IPS DF 19.7 (cell line): ENCODE measurements at places on chromosomes 2 and 18.

DNA sequence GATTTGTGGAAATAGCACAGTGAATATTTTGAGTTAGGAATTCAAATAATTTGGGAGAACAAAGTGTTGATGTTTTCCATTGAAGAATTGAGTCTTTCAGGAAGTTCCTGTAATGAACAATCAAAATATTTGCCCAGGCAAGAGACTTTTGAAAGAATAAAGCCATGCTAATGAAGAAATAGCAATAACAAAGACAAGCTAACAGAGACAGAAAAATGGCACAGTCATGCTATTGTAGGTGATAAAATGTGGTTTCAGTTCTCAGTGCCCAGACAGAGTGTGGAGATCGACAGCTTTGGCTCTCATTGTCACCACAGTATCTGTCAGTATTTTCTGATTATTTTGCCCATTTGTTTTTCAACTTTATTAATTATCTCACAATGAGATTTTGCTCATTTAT lies 490.8 kb upstream of the PIK3C3 start:
- DNase-seq: no peak

DNA sequence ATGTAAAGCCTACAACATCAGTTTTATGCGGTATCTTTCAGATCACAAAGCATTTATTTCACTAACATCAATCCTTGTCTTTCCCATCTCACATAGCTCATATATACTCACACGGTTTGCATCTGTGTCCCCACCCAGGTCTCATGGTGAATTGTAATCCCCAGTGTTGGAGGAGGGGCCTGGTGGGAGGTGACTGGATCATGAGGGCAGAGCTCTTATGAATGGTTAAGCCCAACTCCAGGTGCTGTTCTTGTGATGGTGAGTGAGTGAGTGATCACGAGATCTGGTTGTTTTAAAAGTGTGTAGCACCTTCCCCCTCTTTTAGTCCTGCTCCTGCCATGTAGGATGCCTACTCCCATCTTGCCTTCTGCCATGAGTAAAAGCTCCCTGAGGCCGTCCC lies 42.0 kb downstream of the PARD6G start:
- DNase-seq: no peak

DNA sequence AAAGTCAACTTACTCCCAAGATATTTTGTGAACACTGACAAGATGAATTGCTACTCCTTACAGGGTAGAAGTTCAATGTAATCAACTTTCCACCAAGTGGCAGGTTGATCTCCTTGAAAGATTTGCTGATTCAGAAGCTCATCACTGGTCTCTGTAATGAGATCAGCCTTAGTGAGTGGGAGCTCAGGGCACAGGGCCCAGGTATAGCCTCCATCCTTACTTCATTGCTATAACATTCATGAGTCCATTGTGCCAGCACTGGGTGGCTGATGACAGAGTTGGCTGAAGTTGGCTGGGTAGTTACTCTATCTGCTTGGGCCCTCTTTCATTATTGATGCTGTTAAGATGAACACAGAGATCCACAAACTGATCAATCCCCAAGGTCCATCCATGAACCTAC lies 379.0 kb downstream of the IRS1 start:
- no peak for DNase-seq

DNA sequence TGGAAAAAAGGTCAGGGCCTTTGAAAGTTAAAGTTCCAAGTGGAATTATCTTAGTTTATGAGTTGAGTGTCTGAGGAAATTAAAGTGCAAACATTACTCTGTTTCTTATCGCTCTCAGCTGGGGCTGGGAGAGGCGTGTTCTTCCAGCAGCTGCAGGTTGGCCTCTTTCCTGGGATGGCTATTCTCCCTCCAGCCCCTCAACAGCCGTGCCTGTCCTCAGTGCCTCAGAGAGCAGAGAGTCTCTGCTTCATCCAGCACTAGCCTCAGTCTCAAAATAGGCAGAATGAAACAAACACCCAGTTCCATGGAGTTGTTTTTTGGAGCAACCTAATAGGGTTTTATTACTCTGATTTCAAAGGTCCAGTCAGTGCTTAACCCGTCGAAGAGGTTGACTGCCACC lies 298.1 kb downstream of the GALR1 start:
- no peak for DNase-seq

DNA sequence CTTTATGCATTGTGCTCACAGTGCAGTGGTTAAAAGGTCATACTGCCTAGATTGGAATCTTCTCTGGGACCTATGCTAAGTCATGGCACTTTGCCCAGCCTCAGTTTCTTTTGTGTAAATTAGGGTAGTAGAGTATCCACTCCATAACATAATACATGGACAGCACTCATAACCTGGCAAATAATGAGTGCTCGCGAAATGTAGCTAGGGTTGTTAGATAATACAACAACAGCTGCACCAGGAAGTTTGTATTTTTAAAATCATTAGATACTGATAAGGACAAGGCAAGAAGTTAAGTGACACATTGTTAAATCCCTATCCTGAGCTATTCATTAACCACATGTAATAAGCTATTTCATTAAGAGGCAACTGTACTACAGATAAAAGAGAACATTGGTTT lies 13.8 kb upstream of the PLA2R1 start:
- DNase-seq: no peak

- DNase-seq: no peak
Measured at GRCh38 chr2:230008708-230009066, 60.0 kb downstream of the SLC16A14 start.

DNA sequence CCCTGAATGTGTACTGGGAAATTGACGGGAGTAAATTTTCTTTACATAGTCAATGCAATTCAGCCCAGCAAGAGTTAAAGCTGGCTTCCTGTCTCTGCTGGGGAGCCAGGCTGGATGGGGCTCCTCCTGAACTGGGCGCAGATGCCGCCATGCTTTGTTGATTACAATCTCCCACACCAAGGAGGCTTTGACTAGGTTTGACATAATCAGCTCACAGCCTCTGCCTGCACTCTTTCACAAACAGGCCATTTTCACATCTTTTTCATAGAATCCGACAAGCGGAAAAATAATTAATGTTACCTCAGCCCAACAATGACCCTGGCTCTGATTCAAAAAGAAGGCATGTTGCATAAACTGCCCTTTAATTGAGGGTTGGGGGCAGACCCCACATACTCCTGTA lies 54.3 kb downstream of the FOXI3 start:
- DNase-seq: no peak

DNA sequence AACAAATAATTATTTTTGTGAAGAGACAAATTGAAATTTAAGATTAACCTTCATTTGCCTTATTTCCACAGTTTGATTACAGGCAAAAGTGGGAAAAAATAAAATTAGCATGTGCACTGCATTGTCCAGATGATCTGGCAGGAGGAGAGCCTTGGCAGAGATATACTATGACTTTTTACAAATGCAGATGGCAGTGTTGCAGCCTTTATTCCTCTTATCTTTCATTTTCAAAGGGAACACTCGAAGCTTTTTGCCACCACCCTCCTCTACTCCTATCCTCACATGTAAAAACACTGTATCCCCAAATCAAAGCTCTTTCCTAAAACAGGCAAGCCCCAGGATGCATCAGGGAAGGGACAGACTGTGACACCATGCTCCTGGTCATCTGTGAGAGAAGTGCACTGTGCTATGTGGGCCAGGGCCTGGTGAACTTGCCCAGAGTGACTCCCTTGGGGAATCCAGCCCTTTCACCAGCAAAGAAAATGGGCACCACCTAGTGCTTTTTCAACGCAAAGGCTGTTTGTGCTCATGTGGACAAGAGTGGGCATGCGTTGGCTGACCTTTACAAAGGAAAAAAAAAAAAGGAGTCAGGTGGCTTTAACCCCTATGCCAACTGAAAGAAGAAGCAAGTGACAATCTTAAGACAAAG lies 74.7 kb upstream of the ETAA1 start:
- peak; percentile 52 for DNase-seq

GRCh38 chr2:1607971-1608688 lies 136.2 kb downstream of the PXDN start:
- no peak for DNase-seq

DNA sequence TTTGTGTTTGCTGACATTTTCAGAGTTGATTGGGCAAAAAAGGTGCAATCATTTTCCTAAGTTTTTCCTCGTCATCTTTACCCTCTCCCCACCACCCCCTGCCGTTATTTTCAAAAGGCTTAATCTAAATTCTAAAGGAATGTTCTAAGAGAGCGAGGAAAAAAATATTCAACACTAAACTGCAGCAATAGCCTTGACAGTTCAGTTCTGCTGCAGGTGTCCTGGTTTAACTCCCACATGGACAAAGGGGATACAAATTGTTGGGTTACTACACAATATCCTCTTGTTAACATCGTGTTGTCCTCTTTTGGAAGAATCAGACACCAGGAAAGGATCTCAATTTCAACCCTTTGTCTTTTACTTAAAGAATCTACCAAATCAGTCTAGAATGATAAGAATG lies 696.5 kb downstream of the NRXN1 start:
- no peak for DNase-seq

GRCh38 chr2:100291152-100291970 lies 30.9 kb downstream of the LONRF2 start:
- no peak for DNase-seq

GRCh38 chr2:226791056-226791486 lies 8.5 kb downstream of the IRS1 start:
- peak; percentile 73 for DNase-seq

DNA sequence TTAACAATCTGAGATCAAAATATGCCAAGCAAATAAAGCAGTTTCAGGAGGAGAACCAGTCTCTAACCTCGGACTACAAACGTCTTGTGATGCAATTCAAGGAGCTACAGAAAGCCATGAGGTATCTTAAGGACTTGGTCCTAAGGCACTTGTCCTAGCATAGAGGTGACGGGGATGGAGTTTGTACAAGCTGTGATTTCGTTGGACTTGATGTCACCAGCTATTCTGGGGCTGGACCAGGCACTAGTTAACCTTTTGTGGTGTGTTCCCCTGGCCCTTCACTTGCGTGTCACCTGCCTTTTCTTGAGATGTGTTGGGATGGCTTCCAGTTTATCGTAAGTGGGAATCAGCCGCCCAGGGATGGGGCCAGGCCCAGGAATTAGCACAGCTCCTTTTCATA lies 33.7 kb downstream of the OTOF start:
- no peak for DNase-seq

GRCh38 chr18:38481576-38481975 lies 916.0 kb upstream of the CELF4 start:
- no peak for DNase-seq
